ENCODE measurements at places on chromosomes 12 and 14.

DNA sequence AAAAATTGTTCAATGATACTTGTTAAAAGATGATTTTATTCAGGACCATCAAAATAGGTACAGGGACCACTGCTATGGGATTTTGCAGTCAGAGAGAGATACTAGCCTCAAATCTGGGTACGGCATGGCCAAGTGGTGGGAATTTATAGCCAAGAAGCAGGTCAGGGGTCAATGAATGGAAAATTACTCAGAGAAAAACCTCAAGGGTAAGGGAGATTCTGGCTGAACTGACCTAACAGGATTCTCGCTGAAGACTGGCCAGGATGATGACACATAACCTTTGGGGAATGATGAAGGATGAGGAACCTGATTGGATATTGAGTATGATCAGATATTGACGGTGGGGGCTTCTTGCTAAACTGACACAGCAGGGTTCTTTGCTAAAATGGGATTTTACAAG, 32.7 kb downstream of the DEPDC4 start:
- DNase-seq, result no peak

- no peak for DNase-seq
These were observed 134.2 kb downstream of the RPS29 start for GRCh38 chr14:49451938-49452337.

DNA sequence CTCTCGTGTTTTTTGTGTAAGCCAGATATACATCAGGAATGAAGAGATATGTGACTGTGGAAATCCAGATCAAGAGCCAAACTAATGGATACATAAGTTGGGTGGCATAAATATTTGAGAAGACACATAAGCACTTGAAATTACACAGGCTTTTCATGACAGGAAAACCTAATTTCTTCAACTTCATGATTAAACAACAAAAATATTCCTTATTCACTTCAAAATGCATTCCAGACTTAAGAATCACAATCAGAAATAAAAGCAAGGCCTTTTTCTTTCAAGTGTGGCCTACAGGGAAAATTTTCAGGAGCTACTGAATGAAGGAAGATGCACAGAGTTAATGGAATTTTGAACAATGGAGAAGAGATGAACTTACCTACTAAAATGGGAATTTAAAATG, 515.6 kb downstream of the FOXG1 start:
- DNase-seq, result no peak

GRCh38 chr12:32894566-32894965, 2.0 kb downstream of the PKP2 start:
- no peak for DNase-seq

DNA sequence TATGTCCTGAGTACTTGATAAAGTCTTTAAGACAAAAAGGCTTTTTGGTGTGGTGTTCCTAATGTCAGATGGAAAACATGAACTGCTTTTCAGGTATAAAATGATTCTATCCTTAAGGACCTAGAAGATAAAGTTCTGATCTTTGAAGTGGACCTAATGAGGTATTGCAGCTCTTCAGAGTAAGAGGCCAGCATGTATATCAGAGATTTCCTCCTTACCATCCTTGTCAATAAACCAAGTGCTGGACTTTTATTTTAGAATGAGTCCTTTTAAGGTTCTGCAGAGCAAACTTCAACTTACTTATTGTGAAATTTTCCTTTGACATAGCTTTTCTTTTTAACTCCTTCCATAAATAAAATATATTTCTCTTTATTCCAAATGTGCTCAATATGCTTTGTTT, 50.1 kb downstream of the UNC79 start:
- no peak for DNase-seq

GRCh38 chr14:94631536-94632304, 19.5 kb downstream of the SERPINA3 start:
- DNase-seq, result no peak

DNA sequence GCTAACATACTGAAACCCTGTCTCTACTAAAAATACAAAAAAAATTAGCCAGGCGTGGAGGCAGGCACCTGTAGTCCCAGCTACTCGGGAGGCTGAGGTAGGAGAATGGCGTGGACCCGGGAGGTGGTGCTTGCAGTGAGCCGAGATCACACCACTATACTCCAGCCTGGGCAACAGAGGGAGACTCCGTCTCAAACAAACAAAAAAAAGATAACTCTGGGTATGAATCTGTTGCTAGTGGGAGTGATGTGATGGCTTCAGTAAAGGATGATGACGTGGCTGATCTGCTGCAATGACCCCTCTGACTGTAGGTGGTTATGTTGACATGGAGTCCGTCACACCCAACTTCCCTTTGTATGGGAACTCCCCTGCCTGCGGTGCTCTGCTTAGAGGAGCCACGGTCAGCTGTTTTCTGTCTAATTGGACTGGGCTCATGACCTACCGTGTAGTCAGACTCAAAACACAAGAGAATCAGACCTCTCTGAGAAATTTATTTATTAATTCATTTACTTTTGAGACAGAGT, 59.1 kb upstream of the MED13L start:
- DNase-seq, result peak; percentile 94

All from B cell (primary cell).